Upper lobe of right lung (tissue), 1 donor: ENCODE measurements at places on chromosomes 7 and 10.

- DNase-seq, result no peak
These were observed 47.0 kb upstream of the LAMB1 start for GRCh38 chr7:108049962-108050361.

DNA sequence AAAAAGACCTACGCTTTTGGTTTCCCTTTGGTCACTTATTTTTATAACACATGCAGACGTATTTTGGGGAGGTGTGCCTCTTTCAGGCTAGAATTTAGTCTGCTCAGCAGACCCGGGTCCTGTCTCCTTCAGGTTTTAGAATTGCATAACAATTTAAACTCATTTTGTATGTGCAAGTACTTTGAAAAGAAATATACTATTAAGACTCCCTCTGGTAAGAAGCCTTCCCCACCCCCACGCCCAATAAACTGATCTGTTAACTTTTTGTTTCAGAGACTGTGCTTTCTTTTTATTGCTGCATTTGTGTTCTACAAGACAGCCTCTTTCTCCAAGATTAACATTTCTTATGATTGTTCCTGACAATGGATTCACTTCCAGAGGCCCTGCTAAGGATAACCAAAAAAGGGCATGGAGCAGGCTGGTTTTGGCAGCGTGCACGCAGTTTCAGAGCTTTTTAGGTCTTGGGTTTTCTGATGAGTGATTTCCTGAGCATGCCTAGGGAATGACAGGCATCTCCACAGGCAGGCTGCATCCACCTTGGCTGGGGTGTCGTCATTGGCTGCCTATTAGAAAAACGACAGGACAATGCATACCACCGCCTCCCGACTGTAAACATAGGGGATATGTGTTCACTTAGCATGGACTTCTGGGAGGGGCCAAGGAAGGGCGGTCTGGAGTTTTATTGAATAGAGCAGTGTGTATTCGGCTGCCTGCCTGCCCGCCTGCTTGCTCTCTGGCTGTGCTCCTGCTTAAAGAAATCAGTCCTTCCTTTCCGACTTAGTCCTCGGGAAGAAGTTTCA, at the start of gene CALD1:
CALD1 (plus strand) TSS at position 694 of the 800 bp plus-strand sequence. CDS start 88,100 bp downstream, outside the sequence.
- no peak for DNase-seq

DNA sequence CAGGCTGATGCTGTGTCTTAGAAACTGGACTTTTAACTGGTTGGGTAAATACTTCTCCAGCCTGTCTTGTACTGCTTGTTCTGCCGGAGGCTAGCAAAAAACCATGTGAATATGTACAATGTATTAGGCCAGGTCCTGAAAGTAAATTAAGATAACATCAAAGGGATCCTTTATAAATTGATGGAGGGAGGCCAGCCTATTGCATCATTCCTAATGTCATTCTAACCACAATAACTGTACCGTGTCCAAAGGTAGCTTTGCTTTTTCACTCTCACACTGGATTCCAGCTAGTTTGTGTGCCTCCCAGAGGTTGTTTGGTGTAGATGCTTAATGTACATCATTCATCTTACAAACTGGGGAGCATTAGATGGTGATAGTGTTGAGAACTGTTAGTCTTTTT, 91.2 kb upstream of the SEM1 start:
- no peak for DNase-seq

- DNase-seq, result no peak
These were observed 311.7 kb upstream of the NEBL start for GRCh38 chr10:21208666-21209316.

- no peak for DNase-seq
These were observed 23.9 kb downstream of the NT5C3A start for GRCh38 chr7:33038639-33039038.

DNA sequence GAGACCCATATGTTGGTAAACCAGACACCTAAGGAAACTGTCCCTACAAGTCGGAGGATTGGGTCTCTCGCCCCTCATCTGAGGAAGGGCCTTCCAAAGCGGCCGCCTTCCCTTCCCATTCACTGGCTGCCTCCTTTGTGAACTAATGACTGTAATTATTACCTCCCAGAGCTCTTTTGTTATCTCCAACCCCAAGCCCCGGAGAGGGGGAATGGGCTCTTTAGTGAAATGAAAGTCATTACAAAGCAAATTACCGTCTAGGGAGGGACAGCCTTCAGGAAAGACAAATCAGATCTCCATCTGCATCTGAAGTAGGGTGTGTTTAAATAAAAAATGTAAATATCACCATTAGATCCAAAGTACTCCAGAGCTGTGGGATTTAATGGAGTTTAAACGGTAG, 2.6 kb upstream of the GAD2 start:
- no peak for DNase-seq

GRCh38 chr7:27192546-27193334, 7.2 kb downstream of the HOXA13 start:
- DNase-seq, result peak; percentile 69

DNA sequence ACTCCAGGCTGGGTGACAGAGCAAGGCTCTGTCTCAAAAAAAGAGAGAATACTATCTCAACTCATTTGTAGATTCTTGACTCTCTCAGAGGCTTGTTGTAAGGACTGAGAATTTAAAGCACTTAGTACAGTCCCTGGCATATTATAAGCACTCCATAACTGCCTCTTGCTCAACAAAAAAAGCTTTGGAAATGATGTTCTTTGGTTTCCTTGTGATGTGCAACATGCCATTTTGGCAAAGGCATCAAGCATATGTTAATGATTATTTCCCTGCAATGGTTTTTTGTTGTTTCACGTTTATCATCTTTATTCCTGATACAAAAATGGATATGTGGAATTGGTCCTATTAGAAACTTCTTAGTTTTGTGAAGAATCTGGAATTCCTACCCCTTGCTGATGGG, 15.7 kb downstream of the NOLC1 start:
- DNase-seq, result no peak

DNA sequence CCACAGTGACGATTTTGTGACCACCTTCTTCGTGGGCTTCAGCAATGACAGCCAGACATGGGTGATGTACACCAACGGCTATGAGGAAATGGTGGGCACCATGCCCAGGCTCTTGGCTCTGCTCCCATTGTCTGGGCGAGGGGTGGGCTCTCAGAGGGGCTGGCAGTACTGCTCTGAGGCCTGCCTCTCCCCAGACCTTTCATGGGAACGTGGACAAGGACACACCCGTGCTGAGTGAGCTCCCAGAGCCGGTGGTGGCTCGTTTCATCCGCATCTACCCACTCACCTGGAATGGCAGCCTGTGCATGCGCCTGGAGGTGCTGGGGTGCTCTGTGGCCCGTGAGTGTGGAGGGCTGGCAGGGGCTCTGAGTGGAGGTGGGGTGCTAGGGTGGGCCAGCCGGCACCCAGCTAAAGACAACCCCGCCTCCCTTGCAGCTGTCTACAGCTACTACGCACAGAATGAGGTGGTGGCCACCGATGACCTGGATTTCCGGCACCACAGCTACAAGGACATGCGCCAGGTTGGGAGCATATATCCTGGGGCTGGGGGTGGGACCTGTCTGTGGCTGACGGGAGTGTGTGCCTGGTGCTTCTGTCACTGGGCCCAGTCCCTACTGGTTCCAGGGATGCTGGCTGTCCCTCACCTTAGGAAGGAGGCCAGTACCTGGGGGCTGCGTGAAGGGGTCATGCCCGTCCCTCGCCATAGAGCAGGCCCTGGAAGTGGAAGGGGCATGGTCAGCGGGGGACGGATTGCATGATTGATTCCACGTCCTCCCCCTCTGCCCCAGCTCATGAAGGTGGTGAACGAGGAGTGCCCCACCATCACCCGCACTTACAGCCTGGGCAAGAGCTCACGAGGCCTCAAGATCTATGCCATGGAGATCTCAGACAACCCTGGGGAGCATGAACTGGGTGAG, 6.8 kb downstream of the AEBP1 start:
- no peak for DNase-seq
